ENCODE measurements at places on chromosomes 5 and 9.

GRCh38 chr9:92140074-92140753, 25.0 kb upstream of the SPTLC1 start:
- peak; percentile 78 for DNase-seq

GRCh38 chr9:88978034-88978433, 13.2 kb upstream of the S1PR3 start:
- no peak for DNase-seq

DNA sequence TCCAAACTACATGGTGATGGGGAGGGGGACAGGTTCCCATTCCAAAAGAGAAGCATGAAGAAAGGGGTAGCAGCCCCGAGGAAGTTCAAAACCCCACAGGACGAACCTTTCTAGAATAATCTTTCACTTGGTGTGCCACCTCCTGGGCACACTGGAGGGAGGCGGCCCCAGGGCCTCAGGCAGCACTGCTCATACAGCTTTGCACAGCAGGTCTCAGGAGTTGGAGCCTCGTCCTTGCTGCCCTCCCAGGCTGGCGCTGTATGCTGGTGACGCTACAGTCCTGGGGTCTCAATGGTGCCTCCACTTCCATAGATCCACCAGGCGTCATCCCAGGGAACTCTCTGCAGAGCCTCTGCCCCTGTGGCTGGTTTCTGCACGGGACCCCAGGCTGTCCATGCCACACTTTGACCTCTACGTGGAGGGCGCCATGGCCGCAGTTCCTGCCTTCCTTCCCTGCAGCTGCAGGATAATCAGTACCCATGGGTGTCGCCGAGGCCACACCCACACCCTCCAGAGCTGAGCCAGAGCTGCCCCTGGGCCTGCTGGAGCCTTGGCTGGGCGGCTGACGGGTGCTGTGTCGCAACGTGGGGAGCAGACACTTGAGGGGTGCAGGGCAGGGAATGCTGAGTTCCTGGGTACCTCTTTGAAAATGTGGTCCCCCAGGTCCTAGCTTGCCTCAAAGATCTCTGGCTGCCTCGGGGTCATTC, 95.3 kb downstream of the COL5A1 start:
- no peak for DNase-seq

GRCh38 chr9:124834591-124834990, 18.7 kb upstream of the WDR38 start:
- DNase-seq, result no peak

DNA sequence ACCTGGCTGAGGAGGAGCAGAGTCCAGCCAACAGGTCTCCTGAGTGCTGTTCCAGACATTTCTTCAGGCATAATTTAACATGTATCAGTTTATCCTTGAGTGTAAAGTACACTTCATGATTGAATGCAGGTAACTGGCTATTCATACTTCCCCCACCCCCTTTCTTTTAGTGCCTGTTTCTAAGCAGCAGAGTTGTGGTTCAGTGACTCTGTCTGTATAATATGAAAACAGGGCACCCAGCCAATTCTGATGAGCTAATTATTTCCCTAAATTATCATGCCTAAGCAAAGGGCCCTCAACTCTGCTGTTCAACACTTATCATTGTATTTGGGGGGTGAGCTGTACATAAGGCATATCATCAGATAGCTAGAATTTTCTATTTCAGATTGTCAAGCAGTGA, 51.9 kb upstream of the ZSWIM6 start:
- DNase-seq, result peak; percentile 75

DNA sequence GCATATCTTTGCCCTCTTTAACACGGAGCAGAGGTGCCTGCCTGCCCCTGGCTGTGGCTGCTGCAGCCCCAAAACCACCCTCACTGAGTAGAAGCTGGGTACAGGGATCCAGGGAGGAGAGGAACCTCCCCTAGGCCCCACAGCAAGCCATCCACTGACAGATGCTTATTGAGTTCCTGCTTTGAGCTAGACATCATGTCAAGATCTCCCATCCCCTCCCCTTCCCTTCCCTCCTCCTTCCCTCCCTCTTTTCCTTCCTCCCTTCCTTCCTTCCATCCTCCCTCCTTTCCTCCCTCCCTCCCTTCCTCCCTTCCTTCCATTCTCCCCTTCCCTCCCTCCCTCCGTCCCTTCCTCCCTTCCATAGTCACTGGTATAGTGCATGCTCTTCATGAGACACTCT, 29.3 kb downstream of the GOLGA2 start:
- DNase-seq, result no peak

DNA sequence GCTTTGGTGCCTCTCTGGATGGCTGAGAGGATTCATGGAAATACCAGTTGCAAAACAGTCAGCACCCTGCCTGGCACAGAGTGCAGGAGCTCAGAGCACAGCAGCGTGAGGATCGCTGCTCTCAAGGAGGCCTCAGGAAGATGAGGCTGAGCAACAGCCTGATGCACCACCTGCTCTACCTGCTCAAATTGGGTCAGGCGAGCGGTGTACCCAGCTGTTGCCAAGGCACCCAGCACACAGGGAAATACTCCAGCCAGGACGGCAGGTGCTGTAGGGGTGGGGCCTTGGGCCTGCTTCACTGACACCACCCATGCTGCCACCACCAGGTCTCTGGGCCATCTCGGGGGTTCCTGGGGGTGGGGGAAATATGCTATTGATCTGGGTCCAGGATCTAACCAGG, 4.3 kb downstream of the EEIG1 start:
- DNase-seq, result no peak

DNA sequence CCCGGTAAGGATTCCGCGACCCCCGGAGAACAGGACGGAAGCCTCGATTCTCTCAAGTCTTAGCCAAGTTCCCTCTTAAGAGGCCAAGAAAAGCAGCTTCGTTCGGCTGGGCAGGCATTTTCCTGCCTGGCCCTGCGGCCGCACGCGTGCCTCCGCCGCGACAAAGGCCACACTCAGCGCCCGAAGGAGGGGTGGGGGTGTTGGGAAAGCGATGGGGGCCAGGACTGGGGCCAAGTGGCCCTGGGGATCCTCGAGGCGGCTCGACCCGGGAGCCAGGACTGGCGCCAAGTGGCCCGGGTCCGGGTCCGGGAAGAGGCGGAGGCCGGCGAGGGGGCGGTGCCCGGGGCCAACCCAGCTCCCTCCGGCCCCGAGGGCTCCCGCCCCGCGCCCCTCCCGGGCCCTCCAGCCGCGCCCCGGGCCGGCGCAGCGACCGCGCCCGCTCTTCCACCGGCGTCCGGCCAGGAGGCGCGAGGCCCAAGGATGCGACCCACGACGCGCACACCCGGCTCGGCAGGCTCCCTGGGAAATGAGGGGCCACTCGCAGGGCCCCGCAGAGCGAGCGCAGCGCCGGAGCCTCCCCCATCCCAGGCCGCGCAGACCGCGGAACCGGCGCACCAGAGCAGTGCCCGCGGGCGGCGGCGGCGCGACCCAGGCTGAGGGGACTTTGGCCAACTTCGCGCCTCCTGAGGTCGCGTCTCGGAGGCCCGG, 756 bp downstream of the VAV2 start:
- DNase-seq, result no peak

DNA sequence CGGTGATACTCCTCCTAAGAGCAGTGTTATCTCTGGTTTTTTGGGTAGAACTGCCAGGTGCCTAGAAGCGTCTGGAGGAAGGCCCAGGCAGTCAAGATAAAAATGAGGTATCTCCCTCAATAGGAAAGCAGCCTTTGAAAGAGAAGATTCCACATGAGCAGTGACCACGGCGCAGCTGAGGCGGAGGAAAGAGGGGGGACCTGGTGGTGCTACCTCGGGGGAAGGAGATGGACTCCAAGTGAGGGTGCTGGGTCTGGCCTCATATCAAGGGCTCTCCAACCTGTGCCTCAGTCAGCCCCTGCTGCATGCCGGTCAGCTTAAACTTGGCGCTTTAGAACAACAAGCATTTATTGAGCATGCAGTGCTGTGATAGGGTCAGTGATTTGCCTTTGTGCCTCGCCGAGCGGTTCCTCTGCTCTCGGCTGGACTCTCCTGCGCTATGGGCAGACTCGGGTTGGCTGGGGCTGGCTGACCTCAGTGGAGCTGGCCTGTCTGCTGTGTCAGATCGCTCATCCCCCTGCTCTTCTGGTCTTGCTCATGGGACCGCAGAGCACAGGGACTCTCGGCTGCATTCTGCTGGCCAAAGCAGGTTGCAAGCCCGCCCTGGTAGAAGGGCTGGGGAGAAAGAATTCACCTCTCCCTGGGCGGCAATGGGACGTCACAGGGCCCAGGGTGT, 121.1 kb upstream of the IRX4 start:
- no peak for DNase-seq

DNA sequence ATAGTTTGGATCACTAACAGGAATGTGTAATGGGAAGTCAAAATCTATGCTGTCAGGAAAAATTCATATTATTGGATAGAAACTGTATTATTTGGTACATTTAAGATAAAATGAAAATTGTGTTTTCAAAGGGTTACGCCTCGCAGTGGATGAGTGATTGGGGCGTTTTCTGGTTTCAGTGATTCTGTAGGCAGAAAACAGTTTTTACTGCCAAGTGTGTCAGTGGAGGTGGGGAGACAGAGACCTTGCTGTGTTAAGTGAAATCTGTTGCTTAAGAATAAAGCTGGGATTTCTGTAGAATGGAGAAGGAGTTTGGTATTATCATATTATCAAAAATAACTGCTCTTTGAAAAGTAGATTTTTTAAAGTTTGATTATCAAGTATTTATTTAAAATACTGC, 69.7 kb downstream of the GHR start:
- DNase-seq, result no peak

GRCh38 chr5:111313017-111313724, 89.0 kb downstream of the CAMK4 start:
- no peak for DNase-seq

DNA sequence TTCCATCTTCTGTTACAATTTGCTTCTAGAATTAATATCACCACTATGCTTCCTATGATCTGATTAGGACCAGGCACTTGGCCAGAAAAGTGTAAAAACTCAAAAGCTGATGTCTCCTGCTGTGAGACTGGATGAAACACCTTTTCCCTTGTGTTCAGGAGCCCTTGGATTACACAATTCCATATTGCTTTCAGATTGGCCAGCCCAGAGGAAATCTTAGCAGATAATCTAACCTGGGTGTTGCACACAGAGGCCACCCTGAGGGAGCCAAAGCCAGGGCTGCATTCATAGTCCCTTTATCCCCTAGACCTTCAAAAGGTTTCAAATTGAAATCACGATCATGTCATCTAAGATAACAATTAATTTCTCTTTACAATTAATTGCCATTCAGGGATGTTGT, 94.1 kb upstream of the SELENOP start:
- DNase-seq, result no peak

GRCh38 chr5:158039441-158039840, 180.5 kb upstream of the CLINT1 start:
- no peak for DNase-seq

DNA sequence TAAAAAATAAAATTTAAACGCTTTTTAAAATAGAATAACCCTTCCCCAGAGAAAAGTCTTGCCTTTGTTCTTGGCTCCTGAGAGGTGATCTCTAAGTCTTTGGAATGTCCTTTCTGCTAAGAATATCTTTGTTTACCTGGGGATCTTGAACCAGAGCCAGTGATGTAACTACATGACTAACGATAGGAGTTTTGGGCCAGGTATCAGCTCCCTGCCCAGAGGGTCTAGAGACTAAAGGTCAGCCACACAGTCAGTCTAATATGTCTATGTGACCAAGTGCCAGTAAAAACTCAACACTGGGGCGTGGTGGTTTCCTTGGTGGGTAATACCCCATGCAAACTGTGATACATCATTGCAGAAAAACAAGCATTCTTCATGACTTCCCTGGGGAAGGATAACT, 1351.9 kb upstream of the C9orf72 start:
- no peak for DNase-seq

GRCh38 chr5:52063186-52063585, 679.9 kb downstream of the ISL1 start:
- no peak for DNase-seq

DNA sequence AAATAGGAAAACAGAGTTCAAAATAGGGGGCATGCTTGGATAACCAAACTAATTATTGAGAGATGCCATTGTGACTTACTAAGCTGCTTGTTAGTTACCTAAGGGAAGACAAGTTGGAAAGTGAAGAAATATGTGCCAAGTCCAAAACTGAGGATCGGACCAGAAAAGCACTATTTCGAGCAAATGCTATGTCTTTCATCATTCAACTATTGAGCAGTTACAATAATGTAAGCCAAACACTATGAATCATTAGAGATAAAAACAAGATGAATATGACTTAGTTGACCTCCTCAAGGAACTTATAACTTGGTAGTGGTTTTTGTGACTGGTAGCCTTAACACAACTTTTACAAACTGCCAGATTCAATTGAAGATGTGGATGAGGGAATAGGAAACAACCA, 240.6 kb upstream of the MPDZ start:
- DNase-seq, result no peak

DNA sequence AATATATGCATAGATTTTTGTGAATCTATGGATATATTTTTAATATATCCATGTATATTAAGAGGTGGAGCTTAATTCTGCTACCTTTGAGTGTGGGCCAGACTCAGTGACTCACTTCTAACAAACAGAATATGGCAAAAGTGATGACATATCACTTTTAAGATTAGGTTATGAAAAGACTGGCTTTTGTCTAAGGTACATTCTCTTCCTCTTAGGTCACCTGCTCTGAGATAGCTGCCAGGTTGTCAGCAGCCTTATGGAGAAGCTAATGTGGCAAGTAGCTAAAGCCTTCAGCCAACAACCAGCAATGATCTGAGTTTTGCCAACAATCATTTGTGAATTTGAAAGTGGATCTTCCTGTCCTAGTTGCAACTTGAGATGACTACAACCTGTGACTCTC, 83.8 kb downstream of the ANKRD31 start:
- no peak for DNase-seq

DNA sequence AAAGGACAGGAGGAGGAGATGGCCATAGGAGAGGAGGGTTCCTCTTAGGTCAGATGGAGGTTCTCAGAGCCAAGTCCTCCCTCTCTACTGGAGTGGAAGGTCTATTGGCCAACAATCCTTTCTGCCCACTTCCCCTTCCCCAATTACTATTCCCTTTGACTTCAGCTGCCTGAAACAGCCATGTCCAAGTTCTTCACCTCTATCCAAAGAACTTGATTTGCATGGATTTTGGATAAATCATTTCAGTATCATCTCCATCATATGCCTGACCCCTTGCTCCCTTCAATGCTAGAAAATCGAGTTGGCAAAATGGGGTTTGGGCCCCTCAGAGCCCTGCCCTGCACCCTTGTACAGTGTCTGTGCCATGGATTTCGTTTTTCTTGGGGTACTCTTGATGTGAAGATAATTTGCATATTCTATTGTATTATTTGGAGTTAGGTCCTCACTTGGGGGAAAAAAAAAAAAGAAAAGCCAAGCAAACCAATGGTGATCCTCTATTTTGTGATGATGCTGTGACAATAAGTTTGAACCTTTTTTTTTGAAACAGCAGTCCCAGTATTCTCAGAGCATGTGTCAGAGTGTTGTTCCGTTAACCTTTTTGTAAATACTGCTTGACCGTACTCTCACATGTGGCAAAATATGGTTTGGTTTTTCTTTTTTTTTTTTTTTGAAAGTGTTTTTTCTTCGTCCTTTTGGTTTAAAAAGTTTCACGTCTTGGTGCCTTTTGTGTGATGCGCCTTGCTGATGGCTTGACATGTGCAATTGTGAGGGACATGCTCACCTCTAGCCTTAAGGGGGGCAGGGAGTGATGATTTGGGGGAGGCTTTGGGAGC, 3.1 kb downstream of the EGR1 start:
- no peak for DNase-seq

Data from KBM-7 (cell line).